Activated CD8-positive, alpha-beta memory T cell treated with anti-CD3 and anti-CD28 coated beads, Interleukin-2, amount 10 ng/mL, durations not matched to agents 7 days and 5 days (primary cell): ENCODE measurements at places on chromosomes 12 and 14. TPM values are rescaled to one million over a fixed set of nuclear protein-coding genes. Genes with fewer than 3 reads are reported as not detected.

Gene ZDHHC22
- total RNA-seq: not detected

- H3K27ac ChIP-seq: no peak overlapping the region
- H3K36me3 ChIP-seq: no peaks in the 10 kb centered on the region
- H3K27me3 ChIP-seq: no peaks in the 10 kb centered on the region
- DNase-seq: no peak
These were observed 184.2 kb downstream of the KCNA5 start for GRCh38 chr12:5227708-5228373.

DNA sequence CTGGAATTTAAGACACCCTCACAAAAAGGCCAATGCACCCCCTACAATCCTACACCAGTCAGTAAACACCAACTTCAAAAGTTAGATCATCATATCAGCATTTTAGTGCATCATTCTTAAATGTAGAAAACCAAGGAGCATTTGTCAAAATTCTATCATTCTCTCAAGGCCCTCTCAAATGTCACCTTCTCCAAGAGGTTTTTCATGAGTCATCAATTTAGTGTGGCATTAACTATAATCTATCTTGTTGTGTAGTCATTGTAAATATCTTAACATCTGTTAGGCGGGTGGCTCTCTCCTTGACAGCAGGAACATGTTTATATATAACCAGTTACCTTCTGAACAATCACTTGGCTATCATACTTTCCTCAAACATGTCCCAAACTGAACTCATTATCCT is 62.1 kb upstream of the G2E3 start:
- no peak for DNase-seq
- H3K4me1 ChIP-seq: no peaks in the 10 kb centered on the region
- H3K27me3 ChIP-seq: peaks cover 25% of the 10 kb centered on the region

- no peak for DNase-seq
- no peaks in the 10 kb centered on the region for H3K36me3 ChIP-seq
- no peaks in the 10 kb centered on the region for H3K27me3 ChIP-seq
- H3K27ac ChIP-seq: no peak overlapping the region
- H3K4me1 ChIP-seq: no peaks in the 10 kb centered on the region
These were observed 48.3 kb downstream of the NOVA1 start for GRCh38 chr14:26549571-26549970.

DNA sequence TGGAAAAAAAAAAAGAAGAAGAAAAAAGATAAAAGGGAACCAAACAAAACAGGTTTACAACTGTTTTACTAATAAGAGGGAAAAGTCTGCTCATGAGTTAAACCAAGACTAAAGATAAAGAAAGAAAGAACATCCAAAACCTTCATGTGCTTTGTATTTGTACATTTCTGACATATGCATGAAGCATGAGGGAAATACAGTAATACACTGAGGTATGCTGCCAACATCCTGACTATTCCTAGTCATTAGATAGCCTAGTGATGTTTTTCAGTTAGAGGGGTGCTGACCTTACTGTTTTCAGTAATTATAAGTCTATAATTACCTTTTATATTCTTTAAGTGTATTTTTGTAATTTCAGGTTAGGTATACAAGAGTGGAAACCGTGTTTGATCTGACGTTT is 793.3 kb downstream of the DIO2 start:
- no peaks in the 10 kb centered on the region for H3K27me3 ChIP-seq
- H3K27ac ChIP-seq: no peak overlapping the region
- no peak overlapping the region for H3K4me3 ChIP-seq

DNA sequence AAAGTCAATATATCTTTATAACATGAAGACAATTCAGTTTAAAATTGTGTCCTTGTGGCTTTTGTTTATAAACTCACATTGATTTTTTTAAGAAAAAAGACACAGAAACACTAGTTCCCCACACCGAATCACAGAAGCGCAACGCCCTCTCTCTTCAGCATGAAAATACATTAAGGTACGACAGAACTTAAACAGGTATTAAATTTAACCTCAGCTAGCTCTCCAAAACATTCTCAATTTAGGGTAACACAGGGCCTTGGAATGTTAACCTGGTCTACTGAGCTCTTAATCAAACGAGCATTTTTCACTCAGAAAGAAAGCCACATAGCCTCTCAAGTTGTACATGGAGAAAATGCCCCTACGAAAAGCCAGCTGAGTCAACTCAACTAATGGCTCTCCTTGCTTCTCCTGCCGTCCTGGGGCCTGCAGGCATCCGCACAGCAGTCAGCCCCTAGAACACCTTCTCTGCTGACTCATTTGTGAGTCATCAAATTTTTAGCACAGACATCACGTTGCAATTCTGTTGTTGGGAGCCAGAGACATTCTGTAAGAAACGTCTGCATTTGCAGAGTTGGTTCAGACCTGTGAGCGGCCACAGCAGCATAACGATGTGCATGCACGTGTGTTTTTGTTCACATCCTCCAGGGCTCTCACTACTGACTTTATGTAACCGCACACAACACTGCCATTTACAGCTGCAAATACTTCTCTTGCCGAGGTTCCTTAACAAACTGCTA is 141.6 kb downstream of the ITPR2 start:
- DNase-seq: no peak
- no peaks in the 10 kb centered on the region for H3K27me3 ChIP-seq
- H3K4me1 ChIP-seq: no peaks in the 10 kb centered on the region
- no peak overlapping the region for H3K4me3 ChIP-seq
- no peak overlapping the region for H3K27ac ChIP-seq
- H3K36me3 ChIP-seq: peaks cover 13% of the 10 kb centered on the region

Gene SMCO2
- 0.89 TPM for total RNA-seq

Gene AKAP3
- total RNA-seq: 3.5 TPM
